NCI-H187 treated with DMSO at 0.1 percent for 48 hours (cell line): ENCODE measurements at places on chromosomes 2 and 18.

DNA sequence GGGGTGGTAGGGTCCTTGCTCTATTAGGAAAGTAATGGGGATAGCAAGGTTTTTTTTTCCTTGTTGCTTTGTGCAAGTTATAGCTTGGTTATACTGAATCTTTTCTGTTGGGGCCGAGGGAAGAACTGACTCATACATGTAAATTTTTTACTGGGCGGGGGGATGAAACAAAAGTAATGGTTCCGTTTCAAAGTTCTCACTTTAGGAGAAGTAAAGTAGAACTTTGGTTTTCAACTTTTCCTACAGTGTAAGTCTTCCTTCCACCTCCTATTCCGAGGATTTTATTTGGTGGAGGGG is 1.1 kb downstream of the AFTPH start:
- DNase-seq, result no peak

GRCh38 chr2:48114256-48114655 is 208.0 kb upstream of the FBXO11 start:
- no peak for DNase-seq

GRCh38 chr2:180520921-180521581 is 459.4 kb upstream of the UBE2E3 start:
- no peak for DNase-seq

DNA sequence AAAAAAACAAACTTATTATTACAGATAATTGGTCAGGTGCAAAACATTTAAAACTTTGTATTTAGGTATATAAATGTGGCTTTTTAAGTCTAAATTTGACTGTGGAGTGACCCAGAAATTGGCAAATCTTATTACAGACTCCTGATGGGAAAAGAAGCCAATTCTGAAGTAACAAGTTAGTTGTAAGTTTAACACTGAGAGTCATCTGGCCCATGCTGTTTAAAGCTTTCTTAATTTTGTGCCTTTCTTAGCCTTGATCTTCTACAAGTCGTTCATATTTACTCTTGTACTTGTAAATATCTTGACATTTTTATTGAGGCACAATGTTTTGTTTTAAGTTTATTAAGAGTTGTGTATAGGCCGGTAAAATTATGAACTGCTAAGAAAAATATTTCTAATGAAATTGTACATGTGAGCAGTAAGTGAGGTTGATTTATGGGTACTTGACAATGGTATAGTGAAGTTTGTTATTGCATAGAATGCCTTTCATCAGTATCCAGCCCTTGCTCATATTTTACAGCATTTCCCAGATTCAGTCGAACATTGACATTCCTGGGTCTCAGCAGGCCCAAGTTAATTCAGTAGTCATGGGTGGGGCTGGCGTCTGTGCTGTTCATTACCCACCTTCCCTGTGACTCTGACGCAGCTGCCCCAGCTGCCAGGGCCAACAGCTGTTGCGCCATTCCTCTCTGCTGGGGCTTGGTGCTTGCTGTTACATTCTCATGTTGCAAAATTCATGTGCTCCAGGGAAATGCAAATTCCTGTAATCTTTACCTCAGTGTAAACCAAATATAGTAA is 121.4 kb downstream of the ZNF236 start:
- no peak for DNase-seq
